ENCODE measurements at places on chromosomes 6 and 20.

DNA sequence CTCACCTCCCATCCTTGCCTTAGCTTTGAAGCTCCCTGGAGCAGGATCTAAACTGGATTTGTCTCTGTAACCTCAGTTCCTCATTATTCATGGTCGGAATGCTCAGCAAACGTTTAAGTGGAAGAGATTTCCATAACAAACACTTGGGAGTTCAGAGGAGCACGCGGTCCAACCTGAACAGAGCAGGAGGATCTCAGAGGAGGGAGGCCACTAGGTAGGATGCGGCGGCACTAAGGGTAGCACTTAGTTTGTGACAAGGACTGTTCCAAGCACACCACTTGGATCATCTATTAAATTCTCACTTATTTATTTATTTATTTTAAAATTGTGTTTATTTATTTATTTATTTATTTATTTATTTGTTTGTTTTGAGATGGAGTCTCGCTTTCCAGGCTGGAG is 13.3 kb upstream of the CCN5 start:
- H3K36me3 ChIP-seq, result no peaks in the 10 kb centered on the region
- H3K4me1 ChIP-seq, result no peaks in the 10 kb centered on the region
- DNase-seq, result no peak
- H3K27me3 ChIP-seq, result no peaks in the 10 kb centered on the region
- no peak overlapping the region for H3K27ac ChIP-seq

GRCh38 chr20:43271980-43272379 is 82.3 kb upstream of the PTPRT start:
- no peak overlapping the region for H3K27ac ChIP-seq
- no peak for DNase-seq
- no peaks in the 10 kb centered on the region for H3K4me1 ChIP-seq
- no peaks in the 10 kb centered on the region for H3K27me3 ChIP-seq
- H3K4me3 ChIP-seq, result no peak overlapping the region

GRCh38 chr6:38221251-38221650 is 401.7 kb downstream of the ZFAND3 start:
- no peak overlapping the region for H3K4me3 ChIP-seq
- DNase-seq, result no peak
- no peaks in the 10 kb centered on the region for H3K4me1 ChIP-seq
- H3K36me3 ChIP-seq, result no peaks in the 10 kb centered on the region

- H3K27me3 ChIP-seq, result no peaks in the 10 kb centered on the region
- H3K27ac ChIP-seq, result no peak overlapping the region
- DNase-seq, result no peak
- H3K4me1 ChIP-seq, result no peaks in the 10 kb centered on the region
- no peak overlapping the region for H3K4me3 ChIP-seq
Observed at GRCh38 chr6:43444582-43444981, 10.8 kb downstream of the DLK2 start.

All from small intestine (tissue), 16 donors.